Naive B cell (primary cell): ENCODE measurements at places on chromosomes 4 and X.

- no peak for DNase-seq
These were observed 138.6 kb downstream of the HDX start for GRCh38 chrX:84363663-84364062.

DNA sequence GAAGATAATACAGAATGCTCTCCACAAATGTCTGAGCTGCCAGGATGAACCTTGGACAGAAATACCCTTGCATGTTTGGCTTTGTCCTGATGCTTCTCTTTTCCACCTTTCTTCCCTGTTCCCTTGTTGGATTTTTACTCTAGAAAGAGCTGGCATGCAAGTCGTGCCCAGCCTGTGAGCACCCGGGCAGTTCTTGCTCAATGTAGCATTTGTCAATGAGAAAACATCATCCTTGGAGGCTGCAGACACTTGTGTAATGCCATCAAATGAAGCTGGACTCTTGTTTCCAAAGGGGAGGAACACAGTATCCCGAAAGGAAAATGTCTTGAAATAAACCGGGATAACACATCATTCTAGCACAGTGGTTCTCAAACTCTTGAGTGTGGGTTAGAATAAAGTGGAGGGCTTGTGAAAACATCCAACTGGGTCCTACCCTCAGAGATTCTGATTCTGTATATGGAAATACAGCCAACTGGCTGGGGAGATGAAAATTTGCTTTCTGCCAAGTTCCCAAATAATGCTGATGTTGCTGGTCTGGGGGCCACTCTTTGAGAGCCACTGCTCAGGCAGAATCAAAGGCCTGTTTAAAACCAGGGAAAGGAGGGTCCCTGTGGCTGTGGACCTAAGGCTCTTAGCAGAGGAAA is 237.2 kb downstream of the SPATA18 start:
- no peak for DNase-seq

GRCh38 chrX:66020631-66021334 is 19.1 kb downstream of the VSIG4 start:
- no peak for DNase-seq

DNA sequence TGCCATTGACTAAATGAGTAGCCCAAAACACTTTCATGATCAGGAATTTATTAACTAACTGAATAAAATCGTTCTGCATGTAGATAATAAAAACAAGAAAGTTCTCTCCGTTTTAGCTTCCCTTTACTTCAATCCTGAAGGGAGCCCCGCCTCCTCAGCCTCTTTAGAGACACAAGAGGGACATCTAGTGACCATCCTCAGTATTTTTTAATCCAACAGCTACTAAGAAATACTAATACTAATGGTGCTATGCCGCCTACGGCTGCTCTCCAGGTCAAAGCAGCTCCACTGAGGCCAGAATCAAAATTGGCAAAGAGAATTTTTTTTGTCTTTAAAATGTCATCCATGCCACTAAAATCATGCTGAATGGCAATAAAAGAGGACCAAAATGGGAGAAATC is 3.2 kb upstream of the PCDH19 start:
- no peak for DNase-seq

DNA sequence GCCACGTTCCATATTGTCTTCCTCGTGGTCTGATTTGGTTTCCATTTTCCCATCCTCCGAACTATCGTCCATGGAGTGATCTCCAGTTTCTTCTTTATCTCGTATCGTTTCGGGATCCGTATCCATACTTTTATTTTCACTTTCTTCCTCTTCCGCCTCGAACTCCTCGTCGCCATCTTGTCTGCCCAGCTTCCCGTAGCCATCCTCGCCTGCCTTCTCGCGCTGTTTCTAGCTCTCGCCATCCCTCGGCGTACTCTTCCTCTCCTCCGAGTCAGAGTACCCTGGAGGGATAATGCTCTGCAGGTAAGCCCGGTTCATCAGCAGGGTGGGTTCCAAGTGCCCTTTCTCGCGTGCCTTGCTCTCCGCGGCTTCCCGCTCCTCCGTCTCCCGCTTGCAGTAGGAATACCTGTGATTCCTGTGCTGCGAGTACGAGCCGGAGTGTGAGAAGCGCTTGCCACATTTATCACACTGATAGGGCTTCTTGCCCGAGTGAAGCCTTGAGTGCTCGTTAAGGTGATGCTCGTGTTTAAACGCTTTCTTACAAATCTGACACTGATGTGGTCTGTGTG is 134.5 kb upstream of the TAPT1 start:
- no peak for DNase-seq

GRCh38 chr4:101280866-101281600 is 66.3 kb downstream of the PPP3CA start:
- no peak for DNase-seq

DNA sequence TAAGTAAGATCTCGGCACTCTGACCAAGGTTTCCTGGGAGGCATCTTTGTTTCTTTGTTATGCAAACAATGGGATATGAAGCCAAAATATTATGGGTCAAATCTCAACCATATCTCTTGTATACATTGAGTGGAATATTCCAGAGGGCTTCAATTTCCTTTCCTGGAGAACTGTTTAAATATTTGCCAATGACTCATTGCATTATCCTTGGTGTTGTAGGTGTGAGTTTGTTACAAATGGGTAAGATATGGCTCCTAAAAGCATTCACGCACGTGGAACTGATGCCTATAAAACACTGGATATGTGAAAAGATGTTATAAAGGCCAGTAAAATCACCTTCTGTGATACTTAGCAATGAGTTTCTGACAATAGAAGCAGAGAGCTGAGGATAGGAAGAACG is 150.5 kb upstream of the WDR1 start:
- DNase-seq = no peak

GRCh38 chr4:15755321-15756155 is 22.6 kb upstream of the CD38 start:
- no peak for DNase-seq

DNA sequence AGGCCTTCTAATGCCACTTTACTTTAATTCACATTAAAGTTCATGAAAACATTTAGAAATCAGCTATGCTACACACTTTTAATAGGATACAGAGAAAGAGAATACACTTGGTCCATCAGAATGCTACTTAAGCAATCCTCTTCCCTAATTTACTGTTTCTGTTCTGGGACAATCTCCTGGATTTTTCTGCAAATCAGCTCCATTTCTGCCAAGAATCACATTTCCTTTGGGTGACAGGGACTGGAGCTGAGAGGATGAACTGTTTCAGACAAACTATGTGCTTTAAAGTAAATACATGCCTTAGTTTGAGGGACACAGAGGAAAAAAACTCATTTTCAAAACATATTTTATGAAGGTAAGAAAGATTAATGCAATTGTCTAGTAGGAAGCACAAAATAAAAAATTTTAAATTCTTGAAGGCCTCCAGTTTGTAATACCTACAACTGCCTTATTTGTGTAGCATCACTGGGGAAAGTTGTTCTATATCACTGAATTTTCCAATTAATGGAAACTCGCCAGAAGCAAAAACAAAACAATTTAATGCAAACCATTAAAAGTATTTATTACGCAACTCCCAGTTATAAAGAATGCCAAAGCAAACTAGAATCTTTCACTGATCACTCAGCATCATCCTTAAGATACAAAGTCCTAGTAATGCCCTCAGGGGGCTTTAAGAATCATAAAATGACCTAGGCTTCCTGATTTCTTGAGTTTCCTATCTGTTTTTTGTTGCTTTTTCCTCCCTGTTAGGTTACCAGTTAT is 36.3 kb downstream of the BCLAF3 start:
- DNase-seq = no peak

DNA sequence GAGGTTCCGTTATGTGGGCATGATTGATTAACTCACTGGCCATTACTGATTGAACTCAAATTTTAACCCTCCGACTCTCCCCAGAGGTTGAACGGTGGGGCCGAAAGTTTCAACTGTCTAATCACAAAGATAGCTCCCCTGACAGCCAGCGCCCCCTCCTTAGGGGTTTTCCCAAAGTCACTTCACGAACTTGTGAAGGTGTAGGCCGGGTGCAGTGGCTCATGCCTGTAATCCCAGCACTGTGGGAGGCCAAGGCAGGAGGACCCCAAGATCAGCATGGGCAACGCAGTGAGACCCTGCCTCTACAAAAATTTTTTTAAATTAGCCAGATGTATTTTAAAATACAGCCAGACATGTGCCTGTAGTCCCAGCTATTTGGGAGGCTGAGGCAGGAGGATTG is 39.8 kb upstream of the RBM47 start:
- no peak for DNase-seq

GRCh38 chrX:53004038-53004437 is 44.6 kb upstream of the GPR173 start:
- no peak for DNase-seq

DNA sequence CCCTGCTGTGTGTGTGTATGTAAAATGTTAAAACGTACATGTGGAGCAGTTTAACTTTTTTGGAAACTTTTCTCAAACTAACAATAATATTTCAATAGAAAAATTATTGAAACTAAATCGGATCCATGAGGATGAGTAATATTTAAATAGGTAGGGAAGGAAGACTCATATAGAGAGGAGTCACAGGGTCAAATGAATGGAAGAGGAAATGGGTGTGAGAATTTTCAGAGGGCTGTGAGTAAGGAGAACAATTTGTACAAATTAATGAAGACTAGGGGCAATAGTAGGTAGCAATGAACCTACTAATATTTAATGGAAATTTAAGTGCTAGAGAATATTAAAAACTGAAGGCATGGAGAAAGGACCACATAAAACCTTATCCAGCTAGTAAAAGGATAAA is 290.7 kb upstream of the PCDH18 start:
- DNase-seq = no peak

GRCh38 chr4:174983128-174983750 is 65.1 kb downstream of the ADAM29 start:
- no peak for DNase-seq

DNA sequence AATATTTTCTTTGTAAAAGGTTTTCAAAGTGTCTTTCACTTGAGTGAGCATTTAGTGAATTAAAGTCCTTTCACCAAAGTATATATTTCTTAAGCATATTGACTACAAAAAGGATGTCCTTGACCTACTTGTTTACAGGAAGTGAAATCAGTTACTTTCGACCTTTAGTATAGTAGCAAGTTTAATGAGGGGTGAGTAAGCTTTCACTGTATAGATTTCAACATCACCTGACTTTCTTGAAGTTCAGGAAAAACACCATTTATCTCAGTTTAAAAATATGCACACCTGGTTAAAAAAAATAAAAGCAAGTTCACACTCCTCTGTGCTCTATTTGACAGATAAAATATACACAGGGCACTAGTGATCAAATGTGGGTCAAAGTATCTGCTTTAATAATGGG is 88.1 kb downstream of the CCSER1 start:
- DNase-seq = no peak

DNA sequence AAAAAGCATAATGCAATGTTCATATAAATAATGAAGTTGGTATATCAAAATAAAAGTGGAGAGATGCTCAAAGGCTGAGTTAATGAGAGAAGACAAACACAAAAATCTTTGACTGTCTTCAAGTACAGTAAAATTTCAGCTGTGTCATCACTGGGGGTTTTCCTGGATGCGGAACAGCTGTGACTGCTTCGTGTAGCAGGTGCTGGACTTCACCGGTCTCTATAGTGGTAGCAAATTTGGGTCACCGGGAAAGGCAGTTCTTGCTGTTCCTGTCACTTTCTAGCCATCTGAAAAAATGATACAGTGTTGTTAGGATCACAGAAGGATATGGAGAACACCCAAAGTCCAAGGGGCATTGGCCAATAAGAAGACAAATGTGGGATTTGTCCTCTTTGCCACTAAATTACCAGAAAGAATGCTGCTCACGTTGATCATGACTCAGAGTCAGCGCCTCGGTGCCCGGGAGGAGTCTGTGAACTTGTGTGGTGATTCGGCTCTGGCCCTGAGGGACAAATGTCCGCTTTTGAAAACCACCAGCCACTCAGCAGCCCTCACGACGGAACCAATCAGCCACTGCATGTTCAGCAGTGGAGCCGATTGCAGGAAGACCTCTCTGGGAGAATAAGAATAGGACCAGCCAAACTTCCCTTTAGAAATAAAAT is 230.1 kb upstream of the FAT1 start:
- DNase-seq = no peak

DNA sequence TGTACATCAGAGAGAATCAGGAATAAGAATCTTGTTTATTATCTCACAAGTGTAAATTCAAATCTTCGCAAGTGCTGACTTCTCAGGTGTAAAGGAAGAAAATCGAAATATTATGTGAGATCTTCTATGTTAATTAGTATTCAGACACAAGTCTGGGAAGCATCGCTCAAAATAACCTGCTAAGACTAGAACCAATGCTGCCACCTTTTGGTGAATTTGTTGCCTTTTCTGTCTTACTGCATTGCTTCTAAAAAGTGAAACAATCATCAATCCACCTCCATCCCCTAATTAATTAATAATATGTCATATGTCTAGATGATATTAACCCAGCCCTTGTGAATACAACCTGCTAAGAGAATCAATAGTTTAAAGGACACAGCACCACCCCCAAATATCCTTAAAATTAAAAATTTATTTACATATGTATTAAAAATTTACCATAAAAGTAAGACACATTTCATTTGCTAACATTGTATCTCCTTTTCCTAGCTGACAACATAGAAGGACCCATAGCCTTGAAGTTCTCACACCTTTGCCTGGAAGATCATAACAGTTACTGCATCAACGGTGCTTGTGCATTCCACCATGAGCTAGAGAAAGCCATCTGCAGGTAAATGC is 3.5 kb downstream of the EPGN start:
- DNase-seq = peak; percentile 20

GRCh38 chr4:80343887-80344286 is 8.4 kb downstream of the CFAP299 start:
- DNase-seq = no peak

DNA sequence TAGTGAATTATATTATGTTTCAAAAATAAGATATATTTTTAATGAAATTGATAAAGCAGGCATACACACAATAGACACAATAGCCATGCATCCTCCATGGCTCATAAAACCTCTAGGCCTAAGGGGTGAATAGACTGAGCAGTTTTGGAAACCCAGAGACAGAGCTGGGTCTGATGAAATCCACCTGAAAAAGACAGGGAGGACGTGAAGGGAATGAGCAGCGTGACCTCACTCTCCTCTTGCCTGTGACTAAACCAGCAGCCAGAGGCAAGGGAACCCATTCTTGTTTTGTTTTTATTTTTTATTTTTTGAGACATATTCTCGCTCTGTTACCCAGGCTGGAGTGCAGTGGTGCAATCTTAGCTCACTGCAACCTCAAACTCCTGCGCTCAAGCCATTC is 424.4 kb upstream of the FAM241A start:
- no peak for DNase-seq

DNA sequence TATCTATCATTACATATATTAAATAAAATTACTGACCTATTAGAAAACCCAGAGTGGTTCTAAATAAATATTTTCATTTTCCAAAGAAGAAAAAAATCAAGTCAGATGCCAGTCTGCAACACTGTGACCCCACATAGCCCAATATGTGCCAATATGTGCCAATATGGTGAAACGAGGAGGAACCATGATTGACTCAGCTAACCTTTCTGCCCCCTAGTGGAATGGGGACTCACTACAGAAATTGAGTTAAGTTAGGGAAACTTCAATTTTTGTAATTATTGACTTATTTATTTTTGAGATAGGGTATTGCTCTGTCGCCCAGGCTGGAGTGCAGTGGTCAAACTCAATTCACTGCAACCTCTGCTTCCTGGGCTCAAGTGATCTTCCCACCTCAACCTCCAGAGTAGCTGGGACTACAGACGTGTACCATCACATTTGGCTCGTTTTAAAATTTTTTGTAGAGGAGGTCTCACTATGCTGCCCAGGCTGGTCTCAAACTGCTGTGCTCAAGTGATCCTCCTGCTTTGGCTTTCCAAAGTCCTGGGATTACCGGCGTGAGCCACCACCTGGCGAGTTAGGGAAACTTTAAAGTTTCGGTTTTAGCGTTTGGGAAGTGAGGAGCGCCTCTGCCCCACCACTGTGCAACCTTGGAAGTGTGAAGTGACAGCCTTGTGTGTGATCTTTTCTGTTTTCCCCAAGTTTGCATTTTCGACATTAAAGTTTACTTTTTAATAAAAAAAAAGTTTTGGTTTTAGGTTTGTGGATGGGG is 116.8 kb upstream of the SHISA3 start:
- peak; percentile 3 for DNase-seq
